ENCODE measurements at places on chromosomes 7 and 10.

GRCh38 chr10:4227586-4227985, 442.6 kb upstream of the KLF6 start:
- no peak for DNase-seq

- no peak for DNase-seq
These were observed 2.4 kb downstream of the DKK1 start for GRCh38 chr10:52316500-52316899.

DNA sequence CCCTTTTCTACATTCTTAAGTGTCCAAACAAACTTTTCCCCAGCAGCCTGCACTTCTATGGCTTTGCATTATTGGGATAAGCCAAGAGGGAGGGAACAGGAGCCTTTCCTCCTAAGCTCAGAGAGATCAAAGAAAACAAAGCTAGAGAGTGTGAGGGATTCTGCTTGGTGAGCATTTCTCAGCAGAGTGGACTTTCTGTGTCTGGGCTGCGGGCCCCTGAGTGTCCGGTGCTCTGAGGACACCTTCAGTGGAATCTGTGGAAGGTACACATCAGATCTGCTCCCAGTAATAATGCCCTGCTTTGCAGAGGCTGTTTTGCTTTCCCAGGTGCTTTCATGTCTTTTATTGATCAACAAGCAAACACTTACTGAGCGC, 50.2 kb downstream of the KCNMA1 start:
- no peak for DNase-seq

GRCh38 chr7:51325261-51325676, 8.7 kb upstream of the COBL start:
- DNase-seq: no peak

GRCh38 chr10:123563994-123564393, 102.2 kb upstream of the GPR26 start:
- DNase-seq: peak; percentile 52

GRCh38 chr7:36032361-36032818, 120.7 kb upstream of the EEPD1 start:
- DNase-seq: no peak

GRCh38 chr7:6032641-6033040, 1.5 kb downstream of the ANKRD61 start:
- no peak for DNase-seq

DNA sequence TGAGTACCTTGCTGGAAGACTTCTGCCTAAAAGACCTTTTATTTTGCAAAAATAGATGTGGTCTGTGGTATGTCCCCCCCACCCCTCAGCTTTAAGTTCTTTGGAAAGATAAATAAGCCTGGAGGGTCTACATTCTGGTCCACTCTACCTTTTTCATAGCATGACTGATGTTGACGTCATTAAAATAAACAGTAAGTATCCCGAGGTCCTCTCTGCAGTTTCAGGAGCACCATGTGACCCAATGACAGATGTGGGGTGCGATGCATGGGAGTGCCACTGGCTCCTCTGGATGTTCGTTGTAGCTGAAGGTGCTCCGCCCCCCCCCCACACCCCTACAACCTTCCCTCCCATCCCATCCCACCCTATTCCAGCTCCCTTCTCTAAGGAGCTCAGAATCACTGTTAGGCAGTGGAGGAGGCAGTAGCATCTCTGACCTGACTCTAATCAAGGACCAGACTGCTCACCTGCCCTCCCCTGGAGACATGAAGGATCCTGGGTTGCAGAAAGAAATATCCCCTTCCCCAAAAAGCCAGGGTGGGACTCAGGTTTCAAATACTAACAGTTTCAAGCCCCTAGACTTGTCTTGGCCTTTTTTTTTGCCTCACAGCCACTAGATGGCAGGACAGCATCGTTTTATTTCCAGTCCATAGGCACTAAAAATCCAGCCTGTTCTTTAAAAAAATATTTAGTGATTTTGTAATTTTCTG, 25.1 kb downstream of the CASP7 start:
- no peak for DNase-seq

DNA sequence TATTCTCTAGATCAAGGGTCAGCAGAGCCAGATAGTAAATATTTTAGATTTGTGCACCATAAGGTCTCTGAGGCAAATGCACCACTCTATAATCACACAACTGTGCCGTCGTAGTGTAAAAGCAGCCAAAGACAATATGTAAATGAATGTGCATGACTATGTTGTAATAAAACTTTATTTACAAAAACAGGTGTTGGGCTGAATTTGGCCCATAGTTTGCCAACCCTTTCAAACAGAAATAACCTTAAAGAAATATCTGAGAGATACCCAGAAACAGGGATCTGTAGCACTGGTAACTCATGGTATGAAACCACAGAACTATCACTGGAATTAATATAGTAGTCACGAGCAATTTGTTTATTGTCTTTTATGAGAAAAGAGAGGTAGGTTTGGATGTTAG, 86.0 kb downstream of the ARID5B start:
- no peak for DNase-seq

- DNase-seq: no peak
These were observed 60.1 kb downstream of the TPK1 start for GRCh38 chr7:144775749-144776148.

GRCh38 chr10:11642566-11642965, 31.1 kb upstream of the USP6NL start:
- no peak for DNase-seq

- DNase-seq: no peak
These were observed 20.5 kb upstream of the DGKI start for GRCh38 chr7:137867289-137867688.

DNA sequence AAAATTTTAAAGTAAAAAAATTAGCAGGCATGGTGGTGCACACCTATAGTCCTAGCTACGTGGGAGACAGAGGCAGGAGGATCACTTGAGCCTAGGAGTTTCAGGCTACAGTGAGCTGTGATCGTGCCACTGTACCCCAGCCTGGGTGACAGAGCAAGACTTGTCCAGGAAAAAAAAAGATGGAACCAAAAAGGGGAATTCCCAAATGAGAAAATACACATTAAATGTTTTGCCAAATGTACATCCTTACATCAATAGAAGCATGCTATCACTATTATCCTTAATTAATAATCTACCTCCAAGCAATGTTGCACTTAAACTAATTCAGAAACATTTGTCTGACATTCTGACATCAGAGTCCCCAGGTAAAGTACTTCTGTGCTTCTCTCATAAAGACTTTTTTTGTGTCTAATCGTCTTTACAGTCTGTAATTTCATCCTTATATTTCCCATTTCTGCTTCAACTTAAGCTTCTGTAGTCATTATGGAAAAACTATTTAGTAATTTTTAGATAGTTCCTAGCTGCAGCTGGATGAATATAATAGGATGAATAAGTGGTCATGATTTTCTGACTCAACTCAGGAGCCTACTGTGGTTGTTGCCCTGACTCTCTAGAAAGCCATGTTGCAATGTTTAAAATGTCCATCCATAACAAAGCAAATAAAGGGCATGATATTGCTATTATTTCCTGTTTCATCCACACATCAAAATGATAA, 57.7 kb downstream of the MYPN start:
- no peak for DNase-seq

- peak; percentile 68 for DNase-seq
These were observed 21.6 kb upstream of the KLF6 start for GRCh38 chr10:3806603-3807002.

DNA sequence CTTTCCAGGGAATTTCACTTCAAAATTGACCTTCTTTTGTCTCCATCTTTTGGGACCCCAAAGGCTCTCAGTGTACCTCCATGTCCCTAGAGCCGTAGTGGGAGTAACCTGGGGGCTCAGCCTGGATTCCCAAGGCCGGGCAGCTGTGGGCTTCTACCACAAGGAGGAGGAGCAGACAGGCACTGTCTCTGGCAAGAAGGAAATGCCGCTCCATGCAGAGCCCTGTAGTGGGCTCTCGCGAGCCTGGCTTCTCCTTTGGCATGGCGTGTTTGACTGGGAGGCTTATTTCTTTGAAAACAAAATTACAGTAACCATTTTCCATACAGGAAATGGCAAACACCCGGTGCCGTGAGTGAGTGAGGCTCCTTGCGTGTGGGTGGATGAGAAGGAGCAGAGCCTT, 76.8 kb upstream of the FAM180A start:
- no peak for DNase-seq

- no peak for DNase-seq
These were observed 5.6 kb upstream of the RAMP3 start for GRCh38 chr7:45151967-45152366.

- DNase-seq: peak; percentile 59
These were observed 71.5 kb upstream of the ADO start for GRCh38 chr10:62732841-62733653.

DNA sequence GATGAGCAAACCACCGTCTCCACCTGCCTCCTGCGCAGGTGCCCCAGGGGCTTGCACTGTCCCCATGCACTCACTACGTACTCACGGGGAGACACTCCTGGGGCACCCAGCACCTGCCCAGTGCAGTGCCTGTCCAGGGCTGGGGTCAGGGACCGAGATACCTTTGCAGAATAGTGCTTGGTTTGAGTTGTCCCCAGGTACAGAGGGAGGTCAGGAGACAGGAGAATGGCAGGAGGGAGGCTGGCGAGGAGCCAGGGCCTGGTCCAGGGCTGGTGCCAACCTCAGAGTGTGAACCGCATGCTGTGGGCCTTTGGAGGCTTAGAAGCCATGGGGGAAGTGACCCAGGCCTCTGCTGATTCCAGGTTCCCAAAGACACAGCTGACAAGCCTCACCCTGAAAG, 110.1 kb upstream of the GPR26 start:
- no peak for DNase-seq

- no peak for DNase-seq
These were observed 23.5 kb upstream of the C1QL3 start for GRCh38 chr10:16545116-16545736.

- no peak for DNase-seq
These were observed 2.9 kb downstream of the IGF2BP3 start for GRCh38 chr7:23467291-23467805.

DNA sequence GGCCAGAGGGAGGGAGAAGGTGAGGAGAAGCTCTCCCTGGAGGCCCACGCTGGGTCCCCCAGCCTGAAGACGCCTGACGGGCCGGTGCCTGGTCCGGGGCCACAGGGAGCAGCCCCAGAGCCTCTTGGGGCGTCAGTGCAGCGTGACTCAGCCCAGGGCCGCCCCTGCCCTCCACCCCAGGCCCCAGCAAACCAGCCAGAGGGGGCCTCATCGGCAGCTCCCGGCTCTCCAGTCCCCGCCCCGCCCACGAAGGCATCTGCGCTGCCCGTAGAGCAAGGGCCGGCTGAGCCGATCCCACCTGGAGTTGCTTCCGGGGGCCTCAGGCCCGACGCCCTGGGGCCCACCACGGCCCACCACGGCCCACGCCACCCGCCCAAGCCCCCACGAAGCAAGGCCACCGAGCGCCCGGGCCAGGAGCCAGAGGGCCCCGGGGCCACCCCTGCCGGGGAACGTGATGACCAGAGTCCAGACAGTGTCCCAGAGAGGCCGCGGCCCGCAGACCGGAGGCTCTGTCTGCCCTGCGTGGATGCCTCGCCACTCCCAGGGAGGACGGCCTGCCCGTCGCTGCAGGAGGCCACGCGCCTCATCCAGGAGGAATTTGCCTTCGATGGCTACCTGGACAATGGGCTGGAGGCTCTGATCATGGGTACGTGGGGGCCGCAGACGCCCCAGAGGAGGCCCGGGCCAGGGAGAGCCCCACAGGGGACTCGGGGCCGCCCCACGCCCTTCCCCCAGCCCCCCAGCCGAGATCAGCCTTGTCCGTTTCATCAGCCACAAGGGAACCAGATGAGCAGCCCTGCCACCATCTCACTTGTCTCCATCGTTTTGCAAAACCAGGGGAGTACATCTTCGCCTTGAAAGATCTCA, 31.2 kb upstream of the UTF1 start:
- DNase-seq: no peak

DNA sequence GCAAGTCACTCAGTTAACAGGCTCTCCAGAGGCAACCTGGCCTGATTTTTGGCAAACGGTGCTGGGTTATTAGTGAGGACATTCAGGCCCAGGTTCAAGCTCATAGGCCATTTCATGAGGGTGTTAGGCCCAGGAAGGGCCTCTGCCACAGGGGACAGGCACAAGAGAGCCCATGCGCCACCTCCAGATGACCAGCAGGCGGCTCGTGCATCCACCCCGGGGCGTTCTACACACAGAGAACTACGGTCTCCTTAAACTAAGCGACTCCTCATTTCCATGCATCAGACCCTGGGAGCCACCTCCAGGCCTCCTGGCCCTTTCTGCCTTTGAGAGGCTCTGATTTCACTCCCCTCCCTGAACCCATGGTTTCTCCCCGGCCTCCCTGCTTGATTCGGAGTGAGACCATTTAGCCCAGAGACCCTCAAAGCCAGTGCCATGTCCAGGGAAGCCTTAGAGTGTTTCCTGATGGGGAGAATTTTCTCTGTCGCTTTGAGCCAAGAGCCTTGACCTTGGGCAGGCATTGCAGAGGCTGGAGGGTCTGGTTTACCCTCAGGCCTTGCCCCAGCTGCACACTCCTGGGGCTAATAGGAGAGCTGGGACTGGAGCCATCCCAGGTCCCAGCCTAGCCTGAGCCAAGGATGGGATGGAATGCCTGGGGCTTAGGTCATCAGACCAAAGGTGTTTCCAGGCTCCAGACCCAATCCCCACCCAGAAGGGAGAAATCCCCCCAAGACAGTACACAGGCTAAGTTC, 188.0 kb downstream of the GRID1 start:
- DNase-seq: peak; percentile 79

- DNase-seq: no peak
These were observed 3.3 kb downstream of the MAPK8 start for GRCh38 chr10:48309711-48310226.

DNA sequence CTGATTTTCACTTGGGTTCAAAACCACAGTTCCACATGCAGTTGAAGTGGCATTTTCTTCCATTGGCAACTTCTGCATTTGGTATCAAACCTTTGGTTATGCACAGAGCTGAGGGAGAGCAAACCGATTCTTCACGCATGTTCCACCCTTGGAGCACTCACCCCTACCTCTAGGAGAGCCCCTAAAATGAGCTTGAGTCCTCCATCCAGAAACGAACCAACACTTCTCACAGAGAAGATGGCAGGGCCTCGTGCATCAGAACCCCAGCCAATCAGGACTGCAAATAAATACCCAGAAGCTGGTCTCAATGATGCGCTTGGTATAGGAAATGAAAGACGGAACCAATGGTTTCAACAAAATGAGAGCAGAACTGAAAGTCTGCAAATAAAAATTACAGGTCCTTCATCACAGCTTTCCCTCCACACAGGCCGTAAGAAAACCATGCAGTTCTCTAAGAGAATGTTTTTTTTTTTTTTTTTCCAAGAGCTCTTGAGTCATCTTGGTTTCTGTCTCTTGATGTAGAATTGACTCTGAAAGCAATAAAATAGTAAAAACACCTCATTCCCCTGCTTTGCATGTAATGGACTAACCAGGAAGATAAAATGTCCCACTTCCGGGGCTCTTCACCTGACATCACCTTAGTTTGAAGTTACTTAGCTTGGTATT, 23.9 kb downstream of the KLF6 start:
- peak; percentile 21 for DNase-seq
